ENCODE measurements at places on chromosomes 11 and 22.

- DNase-seq: no peak
These were observed 91.1 kb upstream of the CLPB start for GRCh38 chr11:72525466-72525865.

DNA sequence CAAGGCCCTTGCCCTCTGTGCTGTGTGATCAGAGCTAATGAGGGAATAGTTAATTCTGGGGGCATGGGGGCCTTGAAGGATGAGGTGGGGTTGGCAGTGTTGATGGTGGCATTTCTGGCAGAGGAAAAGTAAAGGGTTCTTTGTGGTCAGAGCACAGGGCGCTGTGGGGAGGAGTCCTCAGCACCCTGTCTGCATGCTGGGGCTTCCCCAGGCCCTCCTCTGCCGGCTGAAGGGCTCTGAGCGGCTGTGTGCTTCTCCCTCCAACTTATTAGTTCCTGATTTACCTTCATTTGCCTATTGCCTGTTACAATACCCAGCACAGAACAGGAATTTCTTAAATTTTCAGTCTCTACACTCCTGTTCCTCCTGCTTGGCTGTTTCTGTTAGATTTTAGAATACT lies 122.8 kb downstream of the HIPK3 start:
- no peak for DNase-seq

- DNase-seq: no peak
These were observed 53.3 kb downstream of the SMIM38 start for GRCh38 chr11:69209038-69209350.

DNA sequence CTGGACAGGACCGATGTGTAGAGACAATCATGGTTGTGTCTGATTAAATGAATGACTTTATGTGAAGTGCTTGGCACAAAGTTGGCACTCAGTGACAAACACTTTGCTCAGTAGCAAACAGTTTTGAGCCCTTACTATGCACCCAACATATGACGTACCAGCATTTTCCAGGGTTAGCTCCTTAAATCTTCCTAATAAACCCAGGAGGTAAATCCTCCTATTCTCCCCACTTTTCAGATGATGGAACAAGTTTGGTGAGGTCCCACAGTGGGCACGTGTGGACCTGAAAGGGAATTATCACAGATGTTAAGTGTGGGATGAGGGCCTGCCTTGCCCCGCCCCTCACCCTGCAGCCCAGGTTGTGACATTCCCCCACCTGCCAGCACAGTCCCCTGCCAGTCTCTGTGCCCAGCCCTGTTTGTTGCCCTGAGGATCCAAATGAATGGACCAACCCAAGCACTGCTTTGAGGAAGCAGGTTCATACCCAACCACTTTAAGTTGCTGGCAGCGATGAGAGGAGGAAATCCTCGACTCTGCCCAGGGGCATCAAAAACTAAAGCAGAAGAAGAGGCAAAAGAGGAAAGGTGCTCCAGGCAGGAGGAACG lies 6.6 kb upstream of the CARD10 start:
- DNase-seq: no peak

DNA sequence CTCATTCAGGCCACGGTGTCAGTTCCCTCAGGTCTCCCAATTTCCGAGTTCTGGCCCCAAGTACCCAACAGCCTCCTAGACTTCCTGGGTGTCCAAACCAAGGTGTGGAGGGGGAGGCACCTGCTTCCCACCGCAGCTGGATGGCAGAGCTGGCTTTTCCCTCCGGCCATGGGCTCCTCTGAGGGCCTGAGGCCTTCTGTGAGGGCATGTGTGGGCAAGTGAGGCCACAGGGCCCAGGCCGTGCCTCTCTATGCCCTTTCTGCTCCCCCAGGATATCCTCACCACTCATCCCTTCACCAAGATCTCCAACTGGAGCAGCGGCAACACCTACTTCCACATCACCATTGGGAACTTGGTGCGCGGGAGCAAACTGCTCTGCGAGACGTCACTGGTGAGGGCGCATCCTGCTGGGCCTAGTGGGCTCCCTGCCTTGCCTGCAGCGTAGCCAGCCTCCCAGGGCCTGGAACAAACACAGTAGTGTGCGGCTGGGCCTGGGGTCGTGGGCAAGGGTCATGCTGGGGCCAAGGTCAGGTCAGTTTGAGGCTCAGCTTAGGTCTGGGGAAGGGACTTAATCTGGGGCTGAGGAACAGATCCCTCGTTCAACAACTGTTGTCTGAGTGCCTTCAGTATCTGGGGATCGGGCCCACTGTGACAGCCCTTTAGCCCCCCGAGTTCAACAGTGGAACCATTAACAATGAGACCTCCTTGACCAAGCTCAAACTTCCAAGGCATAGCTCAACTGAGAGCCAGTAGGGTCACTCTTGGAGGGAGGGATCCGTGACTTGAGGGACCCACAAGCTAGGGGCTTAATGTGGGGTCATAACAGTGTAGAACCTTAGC lies 85.8 kb downstream of the MYO7A start:
- no peak for DNase-seq

DNA sequence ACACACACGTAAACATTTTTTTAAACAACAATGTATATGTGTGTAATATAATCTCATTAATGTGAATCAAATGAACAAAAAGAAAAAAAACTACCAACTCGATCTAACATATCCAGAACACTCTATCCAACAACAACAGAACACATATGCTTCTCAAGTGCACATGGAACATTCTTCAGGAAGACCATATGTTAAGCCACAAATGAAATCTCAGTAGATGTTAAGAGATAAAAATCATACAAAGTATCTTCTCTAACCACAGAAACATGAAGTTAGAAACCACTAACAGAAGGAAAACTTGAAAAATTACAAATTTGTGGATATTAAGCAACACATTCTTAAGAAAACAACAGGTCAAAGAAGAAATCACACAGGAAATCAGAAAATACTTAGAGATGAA lies 25.5 kb upstream of the TMEM45B start:
- no peak for DNase-seq

GRCh38 chr11:95562196-95562921 lies 227.2 kb downstream of the FAM76B start:
- no peak for DNase-seq

DNA sequence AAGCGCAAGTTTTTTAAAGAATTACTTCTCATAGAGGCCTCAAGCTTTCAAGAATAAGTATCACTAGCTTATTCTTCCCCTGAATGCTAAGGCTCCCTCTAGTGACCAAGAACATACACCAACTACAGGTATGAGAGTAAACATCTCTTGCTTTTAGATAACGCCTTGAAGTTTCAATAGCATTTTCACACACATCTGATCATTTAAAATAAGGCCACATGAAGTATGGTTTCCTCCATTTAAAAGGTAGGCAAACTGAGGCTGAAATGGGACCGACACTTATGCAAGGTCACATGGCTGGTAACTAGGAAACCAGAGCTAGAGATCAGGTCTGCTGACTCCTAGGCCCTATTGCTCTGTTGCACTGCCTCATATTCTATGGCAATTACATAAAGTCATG lies 66.5 kb downstream of the CCDC34 start:
- DNase-seq: no peak

GRCh38 chr22:21666786-21667185 lies 974 bp downstream of the PPIL2 start:
- DNase-seq: no peak

DNA sequence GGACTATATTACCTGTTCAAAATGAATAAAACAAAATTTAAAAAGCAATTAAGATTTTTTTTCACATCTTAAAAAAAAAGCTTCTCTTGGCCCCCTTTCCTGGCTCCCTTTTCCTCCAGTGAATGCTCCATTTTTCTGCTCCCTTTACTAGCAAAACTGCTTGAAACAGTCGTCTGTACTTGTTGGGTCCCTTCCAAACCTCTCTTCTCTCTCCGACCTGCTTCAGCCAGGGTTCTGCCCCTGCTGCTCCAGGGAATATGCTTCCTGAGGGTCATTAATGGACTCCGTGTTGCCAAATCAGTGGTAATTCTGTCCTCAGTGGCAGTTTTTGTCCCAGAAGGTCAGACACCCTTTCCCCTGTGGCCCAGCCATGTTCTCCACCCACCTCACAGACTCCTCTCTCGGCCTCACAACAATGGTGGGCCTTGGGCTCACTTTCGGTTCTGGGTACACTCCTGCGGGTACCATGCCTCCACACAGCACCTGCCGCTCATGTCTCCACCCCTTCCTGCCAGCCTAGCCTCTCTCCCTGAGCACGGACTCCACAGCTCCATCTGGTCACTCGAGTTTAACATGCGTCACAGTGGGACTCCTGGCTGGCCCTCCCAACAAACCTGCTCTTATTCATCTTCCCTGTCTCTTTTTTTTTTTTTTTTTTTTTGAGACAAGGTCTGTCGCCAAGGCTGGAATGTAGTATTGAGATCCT lies 7.8 kb upstream of the POLR3H start:
- DNase-seq: no peak

Measured in CD4-positive, alpha-beta T cell treated with Interleukin-17A for 1 hour (primary cell).